ENCODE measurements at places on chromosomes 13 and 19.

GRCh38 chr13:78030341-78030896 is 111.8 kb upstream of the EDNRB start:
- H3K27ac ChIP-seq, result no peak overlapping the region
- DNase-seq, result no peak
- H3K27me3 ChIP-seq, result no peaks in the 10 kb centered on the region
- no peak overlapping the region for H3K4me3 ChIP-seq

DNA sequence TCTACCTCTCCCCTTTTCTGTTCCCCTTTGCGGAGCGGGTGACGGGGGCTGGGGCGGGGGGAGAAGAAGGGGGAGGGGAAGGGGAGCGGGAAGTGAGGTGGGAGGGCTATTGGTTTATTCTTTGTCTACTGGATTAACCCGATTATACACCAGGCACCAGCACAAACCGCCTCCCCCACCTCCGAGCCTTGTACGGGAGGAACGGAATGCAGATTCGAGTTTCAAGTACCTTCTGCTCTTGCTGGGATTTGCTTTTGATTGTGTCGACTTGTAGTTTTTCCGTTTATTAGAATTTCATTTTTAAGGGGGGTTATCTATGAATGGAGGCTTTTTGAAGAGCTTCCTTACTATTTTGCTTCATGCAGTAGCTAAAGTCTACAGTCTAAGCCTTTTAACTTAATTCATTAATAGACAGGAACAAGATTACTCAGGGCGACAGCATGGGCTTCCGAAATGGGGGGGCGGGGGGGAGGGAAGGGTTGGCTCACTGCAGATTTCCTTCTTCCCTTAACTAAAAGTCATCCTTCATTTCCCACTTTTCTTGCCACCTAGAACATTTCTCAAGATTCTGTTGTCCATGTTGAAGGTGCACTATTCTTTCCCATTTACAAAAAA is 937 bp upstream of the SPRY2 start:
- DNase-seq, result peak; percentile 56
- peak overlapping the region; percentile 95 for H3K27ac ChIP-seq
- H3K27me3 ChIP-seq, result no peaks in the 10 kb centered on the region

- no peak overlapping the region for H3K4me3 ChIP-seq
- H3K4me1 ChIP-seq, result no peaks in the 10 kb centered on the region
- no peak for DNase-seq
- H3K36me3 ChIP-seq, result no peaks in the 10 kb centered on the region
- no peak overlapping the region for H3K27ac ChIP-seq
Measured at GRCh38 chr19:17445526-17446165, 2.8 kb downstream of the TMEM221 start.

DNA sequence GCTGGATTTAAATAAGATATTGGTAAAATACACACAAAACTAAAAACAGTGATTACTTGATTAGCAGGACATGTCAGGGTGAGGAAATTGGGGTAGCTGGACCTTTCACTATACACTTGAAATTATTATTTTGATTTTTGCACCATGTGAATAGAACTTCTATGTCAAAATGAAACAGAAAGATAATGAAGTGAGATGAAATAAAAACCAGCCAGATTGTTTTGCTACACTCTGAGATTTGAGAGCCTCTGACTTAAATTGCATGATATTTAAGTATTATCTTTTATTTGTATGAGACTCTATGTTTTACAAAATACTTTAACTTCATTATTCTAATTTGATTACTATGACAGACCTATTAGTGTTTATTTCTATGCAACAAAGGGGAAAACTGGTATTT is 819.6 kb upstream of the ATXN8OS start:
- H3K27me3 ChIP-seq, result no peaks in the 10 kb centered on the region
- H3K4me1 ChIP-seq, result no peaks in the 10 kb centered on the region
- H3K36me3 ChIP-seq, result no peaks in the 10 kb centered on the region
- no peak overlapping the region for H3K4me3 ChIP-seq
- no peak overlapping the region for H3K27ac ChIP-seq

DNA sequence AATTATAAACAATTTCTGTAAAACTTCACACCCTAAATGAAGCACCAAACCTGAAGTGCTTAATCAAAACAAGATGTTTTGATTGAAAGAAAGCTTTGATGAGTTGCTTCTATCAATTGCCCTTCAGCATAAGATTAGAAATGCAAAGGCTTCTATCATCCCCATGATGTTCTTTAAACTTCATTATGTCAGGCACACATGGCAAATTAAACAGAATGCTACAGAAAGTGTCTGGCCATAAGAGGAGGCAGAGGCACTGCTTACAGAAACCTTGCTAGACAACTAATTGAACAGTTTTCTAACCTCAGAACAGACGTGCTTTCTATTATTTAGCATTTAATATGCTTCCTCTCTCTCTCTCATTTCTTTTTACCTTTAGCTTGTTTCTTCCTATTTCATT is 228.1 kb downstream of the DCLK1 start:
- no peaks in the 10 kb centered on the region for H3K4me1 ChIP-seq
- no peak overlapping the region for H3K27ac ChIP-seq
- DNase-seq, result no peak

GRCh38 chr19:1471010-1471514 is 8.0 kb downstream of the C19orf25 start:
- H3K36me3 ChIP-seq, result no peaks in the 10 kb centered on the region
- H3K4me3 ChIP-seq, result peak overlapping the region; percentile 26
- peaks cover 32% of the 10 kb centered on the region for H3K4me1 ChIP-seq
- no peak for DNase-seq
- H3K27ac ChIP-seq, result no peak overlapping the region

DNA sequence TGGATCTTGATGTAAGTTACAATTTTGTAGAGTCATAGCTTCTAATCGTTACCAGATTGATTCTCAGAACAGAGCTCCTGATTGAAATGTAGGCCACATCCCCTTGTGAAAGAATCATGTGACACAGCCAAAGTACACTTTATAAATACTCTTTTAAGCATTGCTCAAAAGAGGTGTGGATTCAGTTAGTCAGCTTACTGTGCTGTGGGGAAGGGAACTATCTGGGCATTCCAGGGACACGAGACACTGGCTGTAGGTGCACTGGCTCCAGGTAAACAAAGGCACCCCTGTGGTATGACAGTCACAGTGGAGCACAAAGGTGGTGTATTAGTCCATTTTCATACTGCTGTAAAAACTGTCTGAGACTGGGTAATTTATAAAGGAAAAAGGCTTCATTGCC is 222.8 kb downstream of the LIG4 start:
- DNase-seq, result no peak
- no peaks in the 10 kb centered on the region for H3K4me1 ChIP-seq
- H3K4me3 ChIP-seq, result no peak overlapping the region
- no peaks in the 10 kb centered on the region for H3K36me3 ChIP-seq

- H3K27me3 ChIP-seq, result no peaks in the 10 kb centered on the region
- DNase-seq, result no peak
- H3K4me3 ChIP-seq, result peak overlapping the region; percentile 98
- H3K27ac ChIP-seq, result peak overlapping the region; percentile 91
Measured at GRCh38 chr13:41311406-41312175, 524 bp downstream of the NAA16 start.

DNA sequence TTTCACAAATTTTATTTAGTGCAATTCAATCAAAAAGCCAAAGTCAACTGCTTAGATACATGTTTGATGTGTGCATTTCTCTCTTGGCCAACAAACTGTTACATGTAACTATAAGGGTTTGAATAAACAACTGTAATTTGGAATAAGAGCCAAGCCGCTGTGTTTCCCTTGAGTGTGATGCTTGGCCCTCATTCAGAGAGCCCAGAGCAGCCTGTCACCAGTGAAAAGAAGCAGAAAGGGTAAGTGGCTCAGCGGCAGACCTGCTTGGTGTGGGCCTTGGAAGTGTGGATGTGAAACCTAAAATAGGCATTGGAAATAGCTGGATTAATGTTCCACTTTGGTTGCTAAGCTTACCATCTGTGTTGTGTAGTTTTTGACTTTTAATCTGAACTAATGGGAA is 924.6 kb downstream of the OLFM4 start:
- no peak overlapping the region for H3K27ac ChIP-seq
- H3K36me3 ChIP-seq, result no peaks in the 10 kb centered on the region
- no peaks in the 10 kb centered on the region for H3K4me1 ChIP-seq
- H3K4me3 ChIP-seq, result no peak overlapping the region

GRCh38 chr19:55352040-55352439 is 2.5 kb downstream of the COX6B2 start:
- no peak overlapping the region for H3K4me3 ChIP-seq
- H3K27ac ChIP-seq, result no peak overlapping the region
- H3K36me3 ChIP-seq, result no peaks in the 10 kb centered on the region
- DNase-seq, result no peak
- peaks cover 3% of the 10 kb centered on the region for H3K4me1 ChIP-seq
- H3K27me3 ChIP-seq, result peaks cover 5% of the 10 kb centered on the region

GRCh38 chr19:54572696-54573311 is 786 bp upstream of the LILRA2 start:
- H3K4me3 ChIP-seq, result no peak overlapping the region
- H3K27me3 ChIP-seq, result no peaks in the 10 kb centered on the region
- no peak overlapping the region for H3K27ac ChIP-seq
- DNase-seq, result no peak
- H3K36me3 ChIP-seq, result no peaks in the 10 kb centered on the region
- H3K4me1 ChIP-seq, result no peaks in the 10 kb centered on the region

GRCh38 chr19:18895038-18895823 is 727 bp downstream of the CERS1 start:
- H3K27me3 ChIP-seq, result no peaks in the 10 kb centered on the region
- H3K36me3 ChIP-seq, result no peaks in the 10 kb centered on the region
- no peaks in the 10 kb centered on the region for H3K4me1 ChIP-seq
- no peak overlapping the region for H3K4me3 ChIP-seq
- no peak overlapping the region for H3K27ac ChIP-seq
- DNase-seq, result no peak

DNA sequence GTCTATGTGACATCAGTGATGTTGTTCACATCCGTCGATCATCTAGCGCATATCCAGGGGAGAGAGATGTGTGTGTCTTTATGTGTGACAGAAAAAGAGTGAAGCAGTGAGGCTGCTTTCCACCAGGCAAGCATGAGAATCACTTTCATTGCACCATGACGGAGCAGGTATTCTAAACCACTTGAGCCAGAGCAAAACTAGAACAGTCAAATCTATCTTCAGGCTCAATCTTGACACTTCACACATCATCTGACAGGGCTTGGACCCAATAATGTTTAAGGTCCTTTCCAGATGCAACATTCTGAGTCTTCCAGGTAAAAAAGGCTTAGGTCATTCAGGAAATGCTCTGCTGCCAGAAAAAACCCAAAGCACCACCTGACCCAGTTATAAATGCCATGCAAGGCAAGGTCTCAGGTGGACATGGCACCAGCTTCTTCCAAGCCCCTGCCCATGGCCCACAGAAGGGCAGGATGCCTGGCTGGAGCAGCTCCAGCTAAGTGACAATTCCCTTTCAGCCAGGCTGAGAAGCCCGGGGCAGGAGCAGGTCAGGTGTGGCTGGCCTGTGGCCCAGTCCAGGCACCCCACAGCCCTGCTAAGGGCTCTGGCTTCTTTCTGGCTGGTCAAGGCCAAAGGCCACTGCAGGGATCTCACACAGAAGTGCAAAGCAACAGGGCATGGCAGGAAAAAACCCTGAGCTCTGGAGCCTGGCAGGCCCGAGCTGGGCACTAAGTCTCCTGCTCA is 5.0 kb downstream of the ELAVL1 start:
- H3K4me3 ChIP-seq, result no peak overlapping the region
- no peak for DNase-seq
- peaks cover 39% of the 10 kb centered on the region for H3K4me1 ChIP-seq
- no peaks in the 10 kb centered on the region for H3K27me3 ChIP-seq
- H3K36me3 ChIP-seq, result no peaks in the 10 kb centered on the region

DNA sequence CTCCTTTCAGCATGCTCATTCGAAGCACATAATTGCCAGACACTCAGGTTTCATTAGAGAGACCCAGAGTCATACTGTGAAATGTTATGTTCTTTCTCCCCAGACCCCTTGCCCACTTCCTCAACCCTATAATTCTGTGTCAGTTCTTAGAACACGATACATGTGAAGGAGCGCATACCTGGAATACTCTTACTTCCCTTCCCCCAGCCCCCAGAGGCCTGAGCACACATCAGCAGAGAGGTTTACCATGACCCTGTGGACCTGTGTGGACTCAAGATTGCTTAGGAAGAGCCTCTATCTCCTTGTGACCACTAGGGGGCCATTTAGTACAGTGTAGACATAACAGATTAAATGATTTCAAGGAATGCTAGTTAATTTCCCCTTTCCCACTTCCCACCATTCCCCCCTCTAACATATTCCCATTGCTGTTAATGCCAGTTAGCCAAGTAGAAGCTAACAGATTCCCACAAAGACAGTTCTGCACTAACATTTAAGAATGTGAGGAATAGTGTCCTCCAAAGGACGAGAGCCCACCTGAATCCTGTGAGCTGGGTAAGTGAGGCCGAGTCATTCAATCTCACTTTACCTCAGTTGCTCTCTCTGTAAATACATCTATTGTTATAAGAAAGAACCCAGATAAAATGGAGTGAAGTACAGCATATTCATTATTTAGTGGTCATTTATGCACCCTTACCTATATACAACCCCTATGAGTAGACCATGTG is 154.2 kb upstream of the MAB21L1 start:
- H3K4me3 ChIP-seq, result no peak overlapping the region
- H3K4me1 ChIP-seq, result no peaks in the 10 kb centered on the region
- DNase-seq, result no peak
- no peaks in the 10 kb centered on the region for H3K27me3 ChIP-seq
- H3K36me3 ChIP-seq, result no peaks in the 10 kb centered on the region
- no peak overlapping the region for H3K27ac ChIP-seq

DNA sequence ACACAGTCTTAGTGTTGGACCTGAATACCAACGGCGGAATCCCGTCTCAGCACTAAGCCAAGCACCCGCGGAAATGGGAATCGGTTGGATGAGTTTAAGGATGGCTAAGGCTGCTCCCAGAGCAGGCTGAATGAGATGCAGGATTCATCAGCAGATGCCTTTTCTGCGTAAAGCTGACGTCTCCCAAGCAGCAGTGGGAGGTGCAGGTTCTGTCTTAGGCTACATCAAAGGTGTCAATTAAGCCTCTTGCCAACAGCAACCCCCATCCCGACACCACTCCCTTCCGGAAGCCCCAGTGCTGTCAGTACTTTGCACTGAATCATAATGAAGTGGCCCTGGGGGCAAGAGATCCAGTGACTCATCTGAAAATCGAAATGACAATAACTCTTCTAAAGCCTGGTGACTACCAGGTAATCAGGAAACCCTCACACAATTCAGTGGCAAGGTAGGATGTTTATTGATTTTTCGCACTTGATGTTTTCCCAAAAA is 275.6 kb downstream of the DCLK1 start:
- no peak overlapping the region for H3K27ac ChIP-seq
- DNase-seq, result no peak
- H3K4me1 ChIP-seq, result no peaks in the 10 kb centered on the region
- H3K27me3 ChIP-seq, result no peaks in the 10 kb centered on the region
- H3K4me3 ChIP-seq, result no peak overlapping the region
- no peaks in the 10 kb centered on the region for H3K36me3 ChIP-seq

DNA sequence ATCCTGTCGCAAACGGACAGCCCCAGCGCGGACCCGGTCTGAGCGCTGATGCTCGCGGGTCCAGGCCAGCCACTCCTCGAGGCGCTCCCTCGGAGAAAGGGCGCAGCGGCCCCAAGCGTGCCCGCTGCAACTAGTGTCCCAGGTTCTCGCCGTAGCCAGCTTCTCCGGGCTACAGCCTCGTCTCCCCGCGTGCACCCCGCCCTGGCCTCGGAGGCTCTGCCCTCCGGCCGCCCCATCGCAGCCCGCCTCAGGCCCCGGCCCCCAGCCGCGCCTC is 487 bp downstream of the FLT1 start:
- H3K27ac ChIP-seq, result no peak overlapping the region
- H3K4me3 ChIP-seq, result peak overlapping the region; percentile 39
- peak; percentile 76 for DNase-seq
- no peaks in the 10 kb centered on the region for H3K36me3 ChIP-seq
- peaks cover 7% of the 10 kb centered on the region for H3K27me3 ChIP-seq
